ENCODE measurements at places on chromosomes 7 and 10. TPM values are rescaled to one million over a fixed set of nuclear protein-coding genes. Genes with fewer than 3 reads are reported as not detected.

- H3K27me3 ChIP-seq: peaks cover 44% of the 10 kb centered on the region
- peak overlapping the region; percentile 68 for H3K4me3 ChIP-seq
- no peak overlapping the region for H3K27ac ChIP-seq
- H3K4me1 ChIP-seq: peaks cover 21% of the 10 kb centered on the region
Observed at GRCh38 chr10:79446758-79447084, 1.3 kb upstream of the ZCCHC24 start.

DNA sequence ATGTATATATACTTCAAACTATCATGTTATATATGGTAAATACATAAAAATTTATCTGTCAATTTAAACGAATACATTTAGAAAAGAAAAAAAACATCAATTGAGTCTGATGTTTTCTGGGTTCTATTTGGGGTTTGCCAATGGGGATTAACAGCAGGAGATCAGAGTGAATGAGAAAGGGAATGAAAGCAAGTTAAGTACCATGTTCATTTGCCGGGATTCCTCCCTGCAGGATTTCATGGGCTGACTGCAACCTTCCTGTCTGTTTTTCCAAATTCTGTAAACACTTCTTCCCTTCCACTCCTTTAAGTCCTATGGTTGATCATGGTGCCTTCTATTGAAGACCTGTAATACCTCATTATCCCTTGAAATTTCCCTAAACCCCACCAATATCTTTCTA lies 33.9 kb upstream of the SEMA3A start:
- H3K4me3 ChIP-seq: peak overlapping the region; percentile 37
- no peaks in the 10 kb centered on the region for H3K36me3 ChIP-seq
- no peak for DNase-seq
- H3K4me1 ChIP-seq: peaks cover 7% of the 10 kb centered on the region

DNA sequence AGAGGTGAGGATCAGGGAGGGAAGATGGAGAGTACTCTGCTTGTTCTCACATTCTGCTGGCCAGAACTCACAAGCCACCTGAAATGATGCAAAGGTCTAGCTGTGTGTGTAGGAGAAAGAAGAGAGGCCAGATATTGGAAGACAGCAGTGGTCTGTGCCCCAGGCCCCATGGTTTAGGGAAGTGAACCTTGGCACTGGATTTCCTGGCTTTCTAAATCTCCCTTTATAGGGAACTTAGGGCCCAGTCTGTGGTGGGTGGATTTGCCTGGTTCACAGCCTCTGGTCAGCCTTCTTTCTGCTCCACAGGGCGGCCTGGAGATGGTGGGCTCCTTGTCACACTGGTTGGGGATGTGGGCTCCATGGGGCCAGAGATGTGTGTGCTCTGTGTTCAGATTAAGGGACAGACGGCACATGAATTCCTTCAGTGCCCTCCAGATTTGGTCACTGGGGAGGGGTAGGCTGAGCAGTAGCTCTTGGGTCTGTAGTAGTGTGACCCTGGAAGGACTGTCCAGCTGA lies 9.5 kb upstream of the SH2D4B start:
- H3K27ac ChIP-seq: no peak overlapping the region
- no peak overlapping the region for H3K4me3 ChIP-seq
- no peak for DNase-seq
- no peaks in the 10 kb centered on the region for H3K4me1 ChIP-seq
- no peaks in the 10 kb centered on the region for H3K27me3 ChIP-seq

- H3K4me1 ChIP-seq: no peaks in the 10 kb centered on the region
- no peak overlapping the region for H3K27ac ChIP-seq
- no peak for DNase-seq
- H3K27me3 ChIP-seq: no peaks in the 10 kb centered on the region
Observed at GRCh38 chr10:130369645-130370381, 233.6 kb downstream of the GLRX3 start.

The SHH gene
- not detected for polyA plus RNA-seq

The TMEM270 gene
- polyA plus RNA-seq: 0.26 TPM

The ZDHHC6 gene
- 7.5 TPM for polyA plus RNA-seq

The CCAR1 gene
- 61.3 TPM for polyA plus RNA-seq

The RSPH10B gene
- polyA plus RNA-seq: 0.25 TPM
